ENCODE measurements at places on chromosomes 11 and 22.

DNA sequence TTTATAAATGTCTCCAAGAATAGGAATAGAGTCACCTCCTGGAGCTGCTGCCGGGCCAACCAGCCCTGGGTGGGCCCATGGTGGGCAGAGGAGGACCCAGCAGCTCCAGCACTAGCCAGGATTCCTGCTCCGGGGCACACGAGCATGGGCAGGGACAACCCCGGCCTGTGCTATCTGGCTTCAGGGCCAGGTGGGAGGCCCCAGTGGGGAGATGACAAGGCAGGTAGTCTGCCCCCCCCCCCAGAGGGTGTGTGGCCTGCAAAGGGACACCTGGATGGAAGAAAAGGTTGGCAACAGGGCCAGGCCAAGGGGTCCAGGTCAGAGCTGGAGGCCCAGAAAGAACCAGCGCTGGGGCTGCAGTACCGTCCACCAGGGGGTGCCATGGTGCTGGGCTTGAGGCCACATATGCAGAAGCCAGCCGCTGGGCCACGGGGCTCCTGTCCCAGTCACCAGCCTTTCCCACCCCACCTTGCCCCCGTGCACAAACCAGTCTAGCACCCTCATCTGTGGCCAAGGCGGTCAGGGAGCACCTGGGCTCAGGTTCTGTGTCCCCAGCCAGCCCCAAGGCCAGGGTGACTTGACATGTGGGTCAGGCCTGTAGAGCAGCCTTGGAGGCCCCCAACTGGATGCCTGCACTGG, 3.4 kb downstream of the TSPAN32 start:
- DNase-seq, result peak; percentile 56

- no peak for DNase-seq
Measured at GRCh38 chr11:16881074-16881709, 133.0 kb downstream of the PLEKHA7 start.

GRCh38 chr11:110133160-110133559, 40.0 kb downstream of the ZC3H12C start:
- no peak for DNase-seq

GRCh38 chr11:120063686-120064340, 74.1 kb downstream of the TRIM29 start:
- DNase-seq, result no peak

GRCh38 chr11:66230156-66230555, 38.3 kb upstream of the RAB1B start:
- no peak for DNase-seq

DNA sequence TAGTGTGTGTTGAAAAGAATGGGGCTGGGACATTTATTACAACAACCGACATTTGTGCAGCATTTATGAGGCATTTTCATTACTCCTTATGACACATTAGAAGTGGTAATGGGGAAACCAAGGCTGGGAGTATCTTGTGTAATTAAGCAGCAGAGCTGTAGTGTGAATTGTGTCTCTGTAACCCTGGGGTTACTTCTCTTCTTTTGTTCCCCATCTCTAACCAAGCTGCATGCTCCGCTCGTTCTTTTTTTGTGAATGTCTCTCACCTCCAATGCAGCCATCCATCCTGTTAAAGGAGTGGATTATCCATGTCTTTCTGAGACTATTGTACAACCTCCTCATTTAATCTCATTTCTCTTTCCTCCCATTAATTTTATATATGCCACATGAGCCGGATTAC, 65.7 kb downstream of the ENDOD1 start:
- DNase-seq, result no peak

DNA sequence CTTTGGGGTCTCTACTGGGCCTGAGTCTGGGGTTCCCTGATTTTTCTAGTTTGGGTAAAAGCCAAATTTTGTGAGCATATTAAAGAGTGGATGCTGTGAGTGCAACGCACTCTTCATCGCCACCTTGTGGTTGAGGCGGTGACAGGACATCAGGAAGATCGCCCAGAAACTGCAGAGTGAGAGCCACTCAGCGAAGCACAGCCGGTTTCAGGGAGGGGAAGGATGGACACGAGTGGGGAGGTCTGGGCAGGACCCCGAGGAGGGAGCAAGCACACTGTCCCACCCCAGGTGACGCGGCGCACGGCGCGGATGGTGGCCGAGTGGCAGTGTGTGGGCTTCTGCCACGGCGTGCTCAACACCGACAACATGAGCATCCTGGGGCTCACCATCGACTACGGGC, 9.1 kb downstream of the SELENOO start:
- no peak for DNase-seq

DNA sequence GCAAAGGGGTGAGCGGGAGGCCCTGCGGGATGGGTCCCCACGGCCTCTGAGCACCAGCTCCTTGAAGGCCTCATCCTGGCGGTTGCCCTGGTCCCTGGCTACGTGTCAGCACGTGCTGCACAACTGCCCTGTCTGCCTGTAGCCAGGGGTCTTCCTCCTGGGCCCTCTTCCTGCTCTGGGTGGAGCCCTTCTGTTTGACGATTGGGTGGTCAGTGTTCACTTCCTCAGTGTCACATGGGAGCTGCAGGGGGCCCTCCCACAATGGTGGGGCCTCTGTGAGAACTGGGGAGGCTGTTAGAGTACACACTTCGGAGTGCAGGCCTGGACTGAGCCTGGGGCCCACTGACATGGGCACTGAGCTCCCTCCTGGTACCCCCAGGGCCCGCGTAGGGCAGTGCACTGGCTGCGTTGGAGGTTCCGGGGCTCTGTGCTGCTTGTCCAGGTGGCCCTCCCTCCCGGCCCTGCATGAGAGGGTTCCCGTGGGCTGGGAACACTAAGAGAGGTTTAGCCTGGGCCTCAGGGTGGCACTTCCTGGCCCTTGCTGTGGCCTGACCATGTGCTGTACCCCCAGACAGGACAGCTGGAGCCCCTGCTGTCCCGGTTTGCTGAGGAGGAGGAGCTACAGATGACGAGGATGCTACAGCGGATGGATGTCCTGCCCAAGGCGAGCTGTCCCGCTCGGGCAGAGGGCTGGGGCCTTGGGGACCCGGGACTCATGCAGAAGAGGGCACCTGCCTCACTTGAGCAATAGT, 13.8 kb downstream of the DGCR6L start:
- DNase-seq, result no peak

DNA sequence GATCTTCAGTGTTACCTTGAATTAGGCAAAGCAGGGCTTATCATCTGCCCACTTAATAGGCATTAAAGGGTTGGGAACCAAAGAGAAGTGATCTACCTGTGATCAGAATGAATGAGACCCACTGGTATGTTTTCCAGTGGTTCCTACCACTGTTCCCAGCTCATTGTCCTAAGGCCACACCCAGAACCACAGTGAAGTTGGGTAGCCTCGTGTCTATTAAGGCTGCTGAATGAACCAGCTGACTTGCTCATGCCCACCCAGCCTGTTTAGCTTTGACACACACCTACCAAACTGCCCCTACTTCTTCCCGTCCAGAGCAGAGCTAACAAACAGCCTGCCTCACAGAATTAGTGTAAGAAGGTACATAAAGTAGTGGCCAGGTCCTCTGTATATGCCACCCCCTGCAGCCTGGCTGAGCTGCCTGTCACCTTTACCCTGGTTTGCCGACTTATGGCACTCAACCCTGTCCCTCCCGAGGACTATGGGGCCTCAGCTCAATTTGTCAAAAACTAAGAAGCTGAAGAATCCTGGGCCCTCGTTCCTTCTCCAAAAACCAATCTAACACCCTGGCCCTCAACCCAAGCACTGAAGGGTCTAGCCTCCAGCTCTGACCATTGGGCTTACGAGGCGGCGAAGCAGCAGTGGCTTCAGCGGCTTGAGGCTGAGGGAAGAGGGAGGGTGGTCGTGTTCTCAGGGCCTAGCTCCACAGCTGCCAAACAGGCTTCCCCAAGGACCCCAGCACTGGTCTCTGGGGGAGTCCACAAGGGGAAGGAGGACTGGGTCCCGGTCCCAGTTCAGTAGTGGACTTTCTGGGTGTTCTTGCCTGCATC, 9.8 kb downstream of the UCP2 start:
- DNase-seq, result no peak

GRCh38 chr22:40043793-40044101, 49.0 kb downstream of the FAM83F start:
- DNase-seq, result no peak

- DNase-seq, result no peak
Measured at GRCh38 chr11:67413266-67413849, 2.1 kb upstream of the CARNS1 start.

GRCh38 chr11:58787903-58788302, 56.2 kb upstream of the GLYAT start:
- DNase-seq, result no peak

DNA sequence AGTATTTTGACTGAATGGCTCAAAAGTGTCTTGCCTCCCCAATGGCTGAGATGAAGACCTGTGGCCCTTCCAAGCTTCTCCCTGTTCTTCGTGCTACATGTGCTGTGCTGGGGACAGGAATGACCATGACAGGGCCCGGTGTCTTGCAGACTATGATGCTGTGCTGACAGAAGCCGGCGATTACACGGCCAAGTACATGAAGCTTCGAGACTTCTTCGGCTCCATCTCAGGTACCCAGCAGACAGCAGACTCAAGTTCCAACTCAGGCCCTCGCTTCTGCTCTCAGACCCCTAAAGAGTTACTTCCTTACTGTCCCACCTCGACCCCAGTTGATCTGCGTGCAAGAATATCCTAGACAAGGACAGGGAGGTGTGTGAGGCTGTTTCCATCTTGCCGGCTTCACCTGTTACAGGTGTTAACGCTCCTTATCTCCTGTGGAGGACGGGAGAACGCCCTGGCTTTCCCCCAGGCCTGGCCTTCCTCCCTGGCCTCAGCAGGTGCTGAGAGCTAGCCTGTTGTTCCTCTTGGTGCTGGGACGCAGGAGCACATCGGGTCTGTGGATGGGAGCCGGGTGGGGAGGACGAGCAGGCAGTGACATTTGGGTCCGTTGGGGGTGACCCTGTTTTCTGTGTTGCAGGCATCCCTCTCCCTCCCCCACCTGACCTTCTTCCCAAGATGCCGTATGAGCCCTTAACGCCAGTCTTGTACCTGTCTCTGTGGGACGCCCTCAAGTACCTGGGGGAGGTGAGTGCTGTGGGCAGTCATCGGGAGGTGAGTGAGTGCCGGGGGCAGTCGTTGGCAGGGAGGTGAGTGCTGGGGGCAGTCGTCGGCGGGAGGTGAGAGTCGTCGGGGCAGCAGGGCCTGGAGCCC, 38.1 kb downstream of the GLB1L2 start:
- DNase-seq, result no peak

DNA sequence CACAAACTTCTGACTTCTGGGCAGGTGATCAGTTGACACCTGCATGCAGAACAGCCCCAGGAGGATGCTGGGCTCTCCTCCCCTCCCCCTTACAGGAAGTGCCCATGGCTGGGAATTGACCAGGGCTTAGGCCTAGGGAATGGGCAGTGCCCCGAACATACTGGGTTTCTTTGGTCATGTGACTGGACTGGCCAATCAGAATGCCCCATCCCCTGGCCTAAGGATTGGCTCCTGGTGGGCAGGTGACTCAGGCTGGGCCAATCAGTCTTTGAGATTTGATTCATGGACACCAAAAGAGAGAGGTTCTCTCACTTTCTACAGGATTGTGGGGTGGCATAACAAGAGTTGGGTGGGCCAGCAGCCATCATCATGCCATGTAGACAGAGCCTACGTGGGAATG, 37.1 kb downstream of the MCM5 start:
- DNase-seq, result no peak

DNA sequence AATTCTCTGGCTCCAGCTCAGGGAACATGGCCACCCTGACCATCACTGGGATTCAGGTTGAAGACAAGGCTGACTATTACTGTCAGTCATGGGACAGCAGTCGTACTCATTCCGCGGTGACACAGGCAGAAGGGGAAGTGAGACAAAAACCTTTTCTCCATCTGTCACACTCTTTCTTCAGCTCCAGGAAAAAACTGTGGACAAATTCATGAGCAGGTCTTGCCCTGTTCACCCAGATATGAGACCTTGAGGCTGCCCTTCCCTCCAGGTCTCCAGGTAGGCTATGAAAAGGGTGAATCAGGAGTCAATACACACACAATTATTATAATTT, 39.4 kb upstream of the GGTLC2 start:
- DNase-seq, result no peak

DNA sequence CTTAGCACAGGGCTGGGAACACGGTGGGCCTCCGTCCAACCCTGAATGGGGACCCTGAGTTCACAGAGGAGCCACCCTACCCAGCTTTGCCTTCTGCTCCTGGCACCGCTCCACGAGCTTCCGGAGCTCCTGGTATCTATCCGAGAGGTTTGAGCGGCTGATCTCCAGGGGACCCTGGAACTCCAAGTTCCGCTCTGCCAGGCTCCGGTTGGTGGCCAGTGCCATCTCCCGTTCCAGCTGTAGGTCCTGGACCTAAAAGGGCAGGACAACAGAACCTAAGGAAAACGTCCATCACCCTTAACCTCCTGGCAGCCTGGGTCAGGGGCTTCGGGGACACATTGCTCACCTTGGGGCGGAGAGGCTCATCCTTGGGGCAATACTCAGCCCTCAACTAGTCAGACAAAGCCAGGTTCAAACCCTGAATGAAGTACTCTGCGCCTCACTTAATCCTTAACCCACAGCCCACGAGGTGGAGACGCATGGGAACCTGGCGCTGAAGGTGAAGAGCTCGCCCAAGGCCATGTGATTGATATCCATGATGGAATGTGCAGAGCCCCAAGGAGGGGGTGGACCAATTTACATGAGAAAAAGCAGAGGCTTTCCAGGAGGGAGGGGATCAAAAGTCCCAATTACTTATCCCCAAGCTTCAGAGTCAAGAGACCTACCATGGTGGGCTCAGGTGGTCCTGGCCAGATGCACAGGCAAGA, 27.1 kb downstream of the VPS37C start:
- DNase-seq, result no peak

DNA sequence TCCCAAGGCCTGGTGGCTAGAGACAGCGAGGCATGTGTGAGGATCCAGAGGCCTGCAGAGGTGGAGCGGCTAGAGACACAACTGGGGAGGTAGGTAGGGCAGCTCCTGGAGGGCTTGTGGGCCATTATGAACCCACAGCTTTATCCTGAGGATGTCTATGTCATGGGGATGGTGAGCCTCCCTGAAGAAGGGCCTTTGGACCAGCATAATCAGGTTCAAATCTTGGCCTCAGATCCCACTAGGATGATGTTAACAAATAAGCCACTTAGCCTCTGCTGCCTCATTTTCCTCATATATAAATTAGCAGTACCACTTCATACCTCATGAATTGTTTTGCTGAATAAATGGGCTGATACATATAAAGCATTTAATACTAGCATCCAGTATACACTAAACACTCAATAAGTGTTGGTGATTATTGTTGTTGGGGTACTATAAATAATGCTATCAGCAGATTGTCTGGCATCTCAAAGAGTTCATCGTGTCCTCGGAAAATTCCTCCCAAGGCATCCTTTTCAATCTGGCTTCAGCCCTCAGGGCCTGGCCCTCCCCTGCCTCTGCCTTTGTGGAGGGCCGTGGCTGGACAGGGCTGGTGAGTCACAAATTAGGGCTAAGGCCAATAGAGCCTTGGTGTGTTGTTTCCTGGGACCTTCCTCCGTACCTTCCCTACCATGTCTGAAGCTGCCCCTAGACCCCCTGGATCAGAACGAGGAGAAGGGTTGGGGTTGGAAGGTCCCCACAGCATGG, 30.9 kb upstream of the LRRC32 start:
- no peak for DNase-seq

- peak; percentile 38 for DNase-seq
Measured at GRCh38 chr11:9459667-9460321, 1.0 kb upstream of the ZNF143 start.

All from NT2/D1 (cell line).